HuH-7.5 (cell line): ENCODE measurements at places on chromosomes 1 and 21.

DNA sequence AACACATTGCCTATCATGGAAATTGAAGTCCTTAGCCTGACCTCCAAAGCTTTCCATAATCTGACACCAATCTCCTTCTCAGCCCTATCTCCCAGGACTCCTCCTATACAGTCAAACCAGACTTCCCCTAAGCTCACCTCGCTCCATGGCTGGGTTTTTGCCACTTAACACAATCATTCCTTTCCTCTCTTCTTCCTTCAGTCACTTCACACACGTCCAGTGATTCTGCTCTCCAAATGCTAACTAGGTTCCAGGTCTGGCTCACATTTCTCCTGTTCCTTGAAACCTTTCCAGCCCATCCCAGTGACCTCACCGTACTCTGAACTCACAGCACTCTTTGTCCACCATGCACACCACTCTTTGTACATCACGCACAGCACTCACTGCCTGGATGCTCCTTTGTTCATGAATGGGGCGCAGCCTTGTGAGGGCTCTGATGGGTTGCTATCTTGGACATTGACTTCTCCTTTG, 98.4 kb downstream of the GLUL start:
- no peak for DNase-seq

- no peak for DNase-seq
These were observed 4.0 kb upstream of the SLC35A3 start for GRCh38 chr1:99965646-99966375.

DNA sequence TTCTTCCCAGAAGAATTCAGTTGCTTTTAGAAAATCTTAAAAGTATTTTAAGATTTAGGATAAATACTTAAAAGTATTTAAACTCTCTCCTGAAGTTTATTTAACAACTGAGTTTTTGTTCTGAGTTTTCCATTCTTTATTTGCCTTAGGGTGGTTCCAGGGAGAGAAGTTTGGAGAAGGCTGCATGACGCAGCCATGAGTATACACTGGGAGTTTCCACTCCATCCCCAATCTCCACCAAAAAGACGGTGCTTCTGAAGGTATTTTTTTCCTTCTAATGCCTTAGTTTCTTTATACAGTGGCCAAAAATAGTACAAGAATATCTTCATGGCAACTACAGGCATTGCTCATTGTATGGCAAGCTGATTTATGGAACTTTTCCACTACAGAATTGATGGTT, 122.7 kb downstream of the ST6GALNAC5 start:
- no peak for DNase-seq

GRCh38 chr1:174166530-174167264, 7.4 kb downstream of the RABGAP1L start:
- no peak for DNase-seq

GRCh38 chr1:151988405-151988923, 5.2 kb downstream of the S100A10 start:
- DNase-seq: no peak

DNA sequence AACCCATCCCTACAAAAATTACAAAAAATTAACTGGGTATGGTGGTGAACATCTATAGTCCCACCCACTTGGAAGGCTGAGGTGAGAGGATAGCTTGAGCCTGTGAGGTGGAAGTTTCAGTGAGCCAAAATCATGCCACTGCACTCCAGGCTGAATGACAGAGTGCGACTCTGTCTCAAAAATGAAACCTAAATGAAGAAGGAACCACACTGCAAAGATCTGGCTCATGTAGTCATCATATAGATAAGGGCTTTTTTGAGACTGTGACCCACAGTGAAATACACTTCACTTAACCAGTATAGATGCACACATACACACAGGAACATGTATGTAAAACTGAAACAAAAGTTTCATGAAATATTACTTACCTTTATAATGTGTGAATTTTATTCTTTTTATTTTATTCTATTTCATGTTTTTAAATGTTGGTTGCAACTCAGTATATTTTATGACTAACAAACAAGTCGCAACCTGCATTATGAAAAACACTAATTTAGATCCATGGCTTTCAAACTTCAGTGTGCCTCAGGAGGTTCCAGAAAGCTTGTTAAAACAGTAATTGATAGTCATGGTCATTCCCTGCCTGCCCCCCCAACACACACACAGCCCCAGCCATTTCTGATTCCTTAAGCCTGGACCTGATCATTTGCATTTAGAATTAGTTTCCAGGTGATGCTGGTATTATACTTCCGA, 189.5 kb downstream of the PATJ start:
- DNase-seq: no peak

DNA sequence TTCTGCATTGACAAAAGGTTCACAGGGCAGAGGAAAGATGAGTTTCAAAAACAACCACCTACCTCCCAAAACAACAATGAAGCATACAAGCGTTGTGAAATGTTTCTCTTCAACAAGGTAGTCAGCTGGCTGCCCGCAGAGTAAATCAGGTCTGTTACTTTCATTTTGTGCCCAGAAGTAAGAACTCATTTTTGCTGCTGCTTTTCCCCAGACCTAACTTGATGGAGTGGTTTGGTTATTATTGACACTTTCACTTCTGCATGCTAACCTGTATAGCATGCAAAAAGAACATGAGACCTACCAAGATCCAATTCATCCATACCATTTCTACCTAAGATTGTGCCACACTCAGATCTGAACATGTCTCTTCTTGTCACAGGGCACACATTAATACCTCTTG, 1.3 kb downstream of the SLC9C2 start:
- no peak for DNase-seq

GRCh38 chr1:226487921-226488320, 60.6 kb upstream of the STUM start:
- DNase-seq: no peak

DNA sequence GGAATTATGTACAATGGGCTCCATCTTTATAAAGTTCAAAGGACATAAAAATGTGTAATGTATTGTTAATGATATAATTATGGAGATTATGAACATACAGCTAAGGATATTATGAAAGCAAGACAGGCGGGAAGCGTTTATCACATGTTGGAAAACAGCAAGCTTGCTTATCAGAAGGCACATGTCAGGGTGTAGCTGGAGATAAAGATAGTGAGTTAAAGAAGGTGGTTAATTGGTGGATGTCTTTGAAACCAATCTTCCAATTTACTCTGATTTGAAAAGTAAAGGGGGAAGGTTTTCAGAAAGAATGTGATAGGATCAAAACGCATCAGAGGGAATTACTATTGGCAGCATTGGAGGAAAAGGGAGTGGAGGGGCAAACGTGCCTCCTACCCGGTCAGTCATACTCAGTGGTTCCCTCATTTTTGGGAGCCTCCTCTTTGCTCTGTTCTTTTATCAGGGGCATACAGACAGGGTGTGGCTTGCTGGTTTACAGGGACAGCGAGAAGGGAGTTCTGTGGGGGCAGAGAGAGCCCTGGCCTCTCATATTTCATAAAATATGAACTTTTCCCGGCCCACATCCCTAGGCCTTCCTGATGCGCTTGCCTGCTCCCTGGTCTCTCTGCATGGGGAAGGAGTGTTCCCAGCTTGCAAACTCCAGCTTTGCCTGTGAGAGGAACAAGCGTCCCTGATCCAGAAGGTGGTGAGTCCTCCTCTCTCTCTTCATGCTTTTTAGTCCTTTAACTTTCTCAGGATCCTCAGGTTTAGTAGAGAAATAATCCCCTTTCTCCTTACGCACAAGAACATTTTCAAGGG, 8.0 kb upstream of the SVBP start:
- no peak for DNase-seq

GRCh38 chr1:58266242-58266641, 280.3 kb downstream of the OMA1 start:
- no peak for DNase-seq

- DNase-seq: no peak
These were observed 29.8 kb upstream of the TADA1 start for GRCh38 chr1:166905900-166906299.

GRCh38 chr1:161038523-161039153, at the start of gene TSTD1:
Gene TSTD1, minus strand, starts transcription at chr1:161038964. Its CDS starts 75 bp downstream, at chr1:161038889.
- no peak for DNase-seq

DNA sequence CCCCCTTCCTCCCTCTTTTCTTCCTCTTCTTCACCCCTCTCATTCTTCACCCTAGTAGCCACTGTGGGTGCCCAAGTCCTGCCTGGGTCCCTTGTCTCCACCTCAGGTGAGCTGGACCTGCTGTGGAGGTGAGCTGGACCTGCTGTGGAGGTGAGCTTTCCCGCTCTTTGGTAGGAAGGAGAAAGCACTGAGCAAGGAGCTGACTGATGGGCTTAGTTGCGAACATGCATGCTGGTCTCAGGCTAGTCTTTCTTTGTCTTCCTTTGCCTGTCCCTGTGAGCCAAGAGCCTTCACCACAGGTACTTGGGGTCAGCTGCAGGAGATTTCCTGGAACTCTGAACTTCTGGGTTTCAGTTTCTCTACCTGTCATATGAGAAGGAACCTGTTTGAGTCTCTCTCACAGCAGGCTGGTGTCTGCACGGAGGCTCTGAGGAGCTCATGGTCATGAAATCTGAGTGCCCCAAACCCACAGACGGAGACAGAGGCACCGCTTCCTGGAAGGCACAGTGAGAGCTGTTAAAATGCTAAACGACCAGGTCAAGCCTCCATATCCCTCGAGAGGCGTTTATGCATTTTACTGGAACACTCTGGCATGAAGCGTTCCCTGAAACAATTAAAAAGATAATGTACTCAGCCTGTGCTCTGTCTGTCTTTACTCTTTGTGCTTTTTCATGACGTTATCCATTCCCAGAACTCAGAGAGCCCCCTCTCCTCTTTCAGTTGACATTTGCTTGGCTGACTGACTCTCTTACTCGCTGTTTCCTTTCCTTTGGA, 69.5 kb downstream of the RHOU start:
- DNase-seq: no peak

- DNase-seq: no peak
These were observed 551.1 kb downstream of the PLPP3 start for GRCh38 chr1:56028244-56028643.

DNA sequence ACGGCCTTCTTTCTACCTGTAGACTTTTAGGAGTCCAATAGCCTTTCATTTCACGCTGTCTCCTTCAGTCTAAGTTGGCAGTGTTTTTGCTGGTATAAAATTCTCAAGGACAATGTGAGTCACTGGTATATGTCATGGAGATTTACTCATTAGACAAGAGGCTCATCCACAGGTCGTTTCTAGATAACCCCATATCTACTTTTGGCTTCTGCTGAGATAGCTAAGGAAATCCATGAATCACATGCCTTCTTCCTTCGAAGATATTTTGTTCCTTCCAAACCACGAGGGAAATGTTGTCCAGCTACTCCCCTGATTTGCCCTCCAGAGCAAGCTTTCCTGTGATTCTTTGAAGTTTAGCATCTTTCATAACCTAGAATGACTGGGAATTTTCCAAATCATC, 38.5 kb upstream of the KCNK1 start:
- no peak for DNase-seq

GRCh38 chr1:204441558-204441957, 29.9 kb upstream of the PPP1R15B start:
- DNase-seq: no peak

DNA sequence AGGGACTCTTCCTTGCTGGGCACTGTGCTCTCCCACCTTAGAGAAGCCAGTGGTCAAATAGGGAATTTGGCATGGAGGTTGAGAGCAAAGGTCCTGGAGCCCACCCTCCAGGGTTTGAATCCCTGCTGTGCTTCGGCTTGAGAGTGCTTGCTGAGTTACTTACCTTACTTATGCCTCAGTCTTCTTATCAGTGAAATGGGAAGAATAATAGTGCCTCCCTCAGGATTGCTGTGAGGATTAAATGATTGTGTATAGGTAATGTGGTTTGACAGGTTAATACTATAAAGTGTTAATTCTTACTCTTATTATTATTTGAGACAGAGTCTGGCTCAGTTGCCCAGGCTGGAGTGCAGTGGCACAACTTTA, 79.2 kb downstream of the HHAT start:
- DNase-seq: no peak

DNA sequence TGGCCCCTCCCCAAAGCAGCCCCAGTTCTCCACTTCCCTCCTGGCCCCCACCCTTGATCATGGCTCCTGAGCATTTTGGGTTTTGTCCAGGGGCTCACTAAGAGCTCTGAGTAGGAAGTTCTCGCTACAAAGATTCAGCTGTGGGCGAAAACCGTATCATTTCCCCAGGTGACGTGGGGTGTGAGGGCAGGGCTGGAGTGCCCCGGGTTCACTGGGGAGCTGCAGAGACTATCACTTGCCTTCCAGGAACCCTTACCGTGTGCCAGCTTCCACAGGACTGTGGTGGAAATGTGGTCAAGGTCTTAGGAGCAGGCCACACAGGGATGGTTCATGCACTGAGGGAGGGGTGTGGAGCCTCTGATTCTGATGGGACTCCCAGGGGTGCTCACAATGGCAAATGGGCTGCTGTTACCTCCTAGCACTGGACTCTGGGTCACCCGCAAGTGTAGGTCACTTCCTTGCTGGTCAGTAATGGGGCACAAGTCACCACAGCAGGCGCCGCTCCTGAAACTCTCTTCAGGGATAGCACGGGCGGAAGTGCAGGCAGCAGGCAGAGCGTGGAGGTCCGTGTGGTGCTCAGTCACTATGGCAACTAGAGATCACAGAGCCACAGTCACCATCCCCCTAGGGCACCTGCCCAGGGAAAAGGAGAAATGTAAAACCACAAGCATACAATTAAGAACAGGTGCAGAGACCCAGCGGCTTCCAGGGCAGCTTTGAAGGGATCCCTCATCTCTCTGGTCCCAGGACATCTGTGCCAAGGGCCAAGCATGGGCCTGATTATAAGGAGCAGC, 35.4 kb downstream of the RSPH1 start:
- DNase-seq: no peak

DNA sequence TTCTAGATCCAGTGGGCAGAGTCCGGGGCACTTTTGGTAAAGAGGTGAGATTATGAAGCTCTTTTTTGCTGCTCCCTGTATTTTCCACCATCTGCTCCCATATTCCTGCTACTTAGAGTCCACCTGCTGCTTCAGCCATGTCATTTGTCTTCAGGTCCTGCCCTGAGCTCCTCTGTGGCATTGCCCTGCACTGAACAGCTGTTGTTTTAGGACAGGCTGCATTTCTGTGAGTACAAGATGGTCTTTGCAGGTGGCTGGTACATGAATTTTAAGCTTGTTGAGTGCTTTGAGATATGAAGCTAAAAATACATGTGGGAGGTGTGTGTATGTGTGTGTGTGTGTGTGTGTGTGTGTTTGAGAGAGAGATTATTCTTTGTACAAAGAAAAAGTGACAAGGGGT, 21.9 kb downstream of the MT1HL1 start:
- no peak for DNase-seq

DNA sequence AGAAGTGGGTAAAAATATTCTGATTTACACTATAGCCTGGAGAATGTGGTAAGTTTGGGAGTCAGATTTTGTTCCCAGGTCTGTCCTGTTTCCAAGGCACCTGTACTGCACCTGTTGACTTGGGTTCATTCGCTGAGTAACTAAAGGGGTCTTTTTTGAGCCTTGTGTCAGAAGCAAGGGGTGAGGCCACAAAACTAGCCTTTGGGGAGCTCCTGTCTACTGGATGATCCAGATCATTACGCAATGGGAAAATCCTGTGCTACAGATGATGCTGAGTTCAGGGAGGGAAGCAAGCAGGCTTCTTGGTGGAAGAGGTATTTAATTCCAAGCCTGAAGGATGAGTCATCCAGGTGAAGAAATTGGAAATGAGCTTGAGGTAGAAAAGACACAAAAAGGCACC, 424.0 kb downstream of the MATN1 start:
- no peak for DNase-seq
